IMR-90 (cell line): ENCODE measurements at places on chromosomes 5 and 9.
A peak's percentile ranks its signal among the peaks of the same experiment; 100 is the strongest.

GRCh38 chr9:99929652-99930051, 23.2 kb downstream of the STX17 start:
- DNase-seq = no peak

DNA sequence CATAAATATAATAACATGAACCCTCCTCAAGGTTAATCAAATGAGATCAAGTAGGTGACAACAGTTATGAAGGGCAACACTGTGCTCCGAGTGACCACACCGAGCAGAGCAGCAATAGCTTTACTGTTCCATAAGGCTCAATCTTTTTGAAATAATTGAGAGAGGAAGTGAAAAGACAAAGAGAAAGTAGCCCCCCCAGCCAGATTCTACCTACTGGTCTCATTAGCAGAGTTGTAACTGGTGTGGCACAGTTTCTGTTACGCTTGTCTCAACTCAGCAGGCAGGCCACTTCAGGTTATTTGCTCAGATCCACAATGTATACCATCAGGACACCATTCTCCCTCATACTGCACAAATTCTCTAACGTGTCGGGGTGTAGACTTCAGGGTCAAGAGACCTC, 14.0 kb downstream of the PRUNE2 start:
- no peak for DNase-seq

DNA sequence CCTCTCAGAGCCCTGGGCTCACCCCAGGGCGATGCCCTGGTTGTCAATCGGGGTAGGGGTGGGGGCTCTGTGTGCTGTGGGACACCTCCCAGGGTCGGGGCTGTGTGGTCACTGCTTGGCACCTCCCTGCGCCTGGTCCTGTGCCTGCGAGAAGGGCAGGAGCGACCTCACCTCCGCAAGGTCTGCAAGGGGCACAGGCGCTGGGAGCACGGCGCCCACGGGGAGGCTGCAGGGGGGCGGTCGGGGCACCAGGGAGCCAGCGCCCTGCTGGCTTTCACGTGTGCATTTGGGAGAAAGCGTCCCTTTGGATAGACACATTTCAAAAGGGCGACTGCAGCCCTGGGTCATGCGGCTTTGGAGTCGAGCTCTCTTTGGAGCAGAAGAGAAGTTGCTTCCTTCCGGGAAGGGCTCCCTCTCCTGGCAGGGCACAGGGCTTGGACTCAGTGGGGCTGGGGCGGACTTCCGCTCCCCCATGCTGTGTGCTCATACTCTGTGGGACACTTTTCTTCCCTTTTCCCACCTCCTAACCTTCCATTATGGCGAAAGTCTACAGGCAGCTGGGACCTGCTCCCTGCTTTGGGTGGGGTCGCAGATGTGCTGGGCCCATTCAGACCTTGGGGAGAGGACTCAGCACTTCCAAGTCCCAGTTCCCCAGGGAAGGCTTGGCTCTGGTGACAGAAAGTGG, 52.9 kb upstream of the SLC28A3 start:
- DNase-seq = no peak

- peak; percentile 64 for DNase-seq
Measured at GRCh38 chr5:172872997-172873491, 39.0 kb downstream of the ERGIC1 start.

DNA sequence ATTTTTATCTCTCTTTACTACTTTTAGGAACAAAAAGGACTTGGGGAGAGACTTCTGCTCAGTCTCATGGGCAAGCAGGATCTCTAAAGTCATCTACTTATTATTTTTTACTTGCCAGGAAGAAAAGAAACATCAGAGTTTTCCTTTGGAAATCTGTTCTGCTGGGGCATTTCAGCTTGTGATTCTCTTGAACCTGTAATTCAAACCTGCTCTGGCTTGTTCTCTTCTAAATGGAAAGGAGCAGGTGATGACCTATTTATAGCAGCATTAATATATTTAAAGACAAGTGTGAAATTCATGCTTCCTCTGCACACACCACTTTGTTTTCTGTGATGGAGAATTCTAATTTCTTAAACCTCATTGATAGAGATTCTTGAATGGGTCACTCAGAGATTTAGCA, 2.0 kb downstream of the ADCY2 start:
- no peak for DNase-seq

DNA sequence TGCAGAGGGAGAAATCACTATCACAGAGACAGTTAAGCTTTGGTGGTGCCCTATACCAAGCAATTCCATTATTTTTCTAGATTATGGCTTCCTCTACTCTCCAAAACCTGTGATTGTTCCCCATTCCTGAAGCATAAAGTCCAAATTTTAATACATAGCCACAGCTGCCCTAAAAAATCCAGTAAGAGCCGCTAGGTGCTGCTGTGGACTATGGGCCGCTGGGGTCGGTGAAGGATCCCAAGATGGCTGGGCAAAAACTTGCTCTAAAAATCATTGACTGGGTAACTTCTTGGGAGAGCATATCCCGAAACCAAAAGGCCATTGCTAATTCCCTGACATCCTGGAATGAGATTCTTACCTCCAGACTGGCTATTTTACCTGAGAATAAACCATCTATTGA, 245.3 kb downstream of the NFIB start:
- DNase-seq = no peak

GRCh38 chr5:142634216-142635011, 51.5 kb downstream of the FGF1 start:
- DNase-seq = no peak

DNA sequence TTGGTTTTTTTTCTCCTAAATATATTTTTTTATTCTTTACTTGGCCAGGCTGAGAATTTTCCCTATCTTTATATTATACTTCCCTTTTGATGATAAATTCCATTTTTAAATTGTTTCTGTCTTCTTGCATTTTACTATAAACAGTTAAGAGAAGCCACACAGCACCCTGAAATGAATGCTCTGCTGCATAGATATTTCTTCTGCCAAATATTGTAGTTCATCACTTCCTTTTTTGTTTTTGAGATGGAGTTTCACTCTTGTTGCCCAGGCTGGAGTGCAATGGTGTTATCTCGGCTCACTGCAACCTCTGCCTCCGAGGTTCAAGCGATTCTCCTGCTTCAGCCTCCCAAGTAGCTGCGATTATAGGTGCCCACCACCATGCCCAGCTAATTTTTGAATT, 8.5 kb upstream of the INIP start:
- no peak for DNase-seq

DNA sequence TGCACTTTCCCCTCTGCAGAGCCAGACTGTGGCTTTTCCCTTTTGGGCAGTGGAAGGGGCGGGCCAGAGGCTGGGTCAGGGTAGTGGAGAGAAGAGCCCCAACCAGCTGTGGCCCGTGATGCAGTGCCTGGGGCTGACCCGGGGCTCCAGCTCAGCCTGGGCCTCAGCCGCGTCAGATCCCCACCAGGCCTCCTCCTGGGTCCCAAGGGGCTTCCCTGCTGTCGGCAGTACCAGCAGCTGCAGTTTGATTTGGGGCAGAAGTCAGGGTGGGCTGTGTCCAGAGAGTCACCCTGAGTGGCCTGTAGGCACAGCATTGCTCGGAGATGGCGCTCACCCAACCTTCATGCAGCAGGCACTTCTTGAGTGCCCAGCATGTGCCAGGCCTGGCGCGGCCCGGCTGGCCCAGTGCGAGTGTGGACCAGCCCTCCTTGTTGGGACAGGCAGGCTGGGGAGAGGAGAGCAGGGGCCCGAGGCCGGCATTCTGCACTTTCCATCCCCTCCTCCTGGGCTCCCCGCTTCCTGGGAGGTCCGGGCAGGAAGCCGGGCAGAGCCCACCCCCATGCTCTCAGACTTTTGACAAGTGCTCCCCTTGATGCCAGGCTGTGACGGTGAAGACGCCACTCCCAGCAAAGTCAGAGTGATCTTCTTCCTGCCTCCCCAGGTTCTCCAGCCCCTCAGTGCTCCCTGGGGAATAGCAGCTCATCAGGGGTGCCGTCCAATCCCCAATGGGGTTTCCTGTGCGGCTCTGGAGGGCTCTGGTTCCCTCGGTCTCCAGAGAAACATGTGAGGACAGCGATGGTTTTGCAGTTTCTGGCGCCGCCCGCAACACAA, 88.3 kb upstream of the COL5A1 start:
- no peak for DNase-seq

DNA sequence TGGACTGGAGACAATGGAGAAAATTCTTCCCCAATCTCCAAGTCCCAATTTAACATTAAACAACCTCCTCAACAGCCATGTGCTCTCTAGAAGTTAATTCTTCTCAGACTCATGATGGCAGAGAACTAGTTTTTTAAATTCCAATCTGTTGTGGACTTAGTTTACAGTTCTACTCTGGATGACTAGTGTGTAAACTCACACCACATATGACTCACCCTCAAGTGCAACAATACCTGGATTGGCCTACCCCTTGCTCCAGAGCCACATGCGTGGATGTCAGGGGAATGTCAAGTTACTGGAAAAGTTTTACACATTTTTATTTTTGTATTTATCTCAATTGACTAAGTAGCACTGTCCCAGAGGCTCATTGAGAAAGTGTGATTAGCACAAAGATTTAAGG, 136.0 kb upstream of the EFNA5 start:
- peak; percentile 80 for DNase-seq

DNA sequence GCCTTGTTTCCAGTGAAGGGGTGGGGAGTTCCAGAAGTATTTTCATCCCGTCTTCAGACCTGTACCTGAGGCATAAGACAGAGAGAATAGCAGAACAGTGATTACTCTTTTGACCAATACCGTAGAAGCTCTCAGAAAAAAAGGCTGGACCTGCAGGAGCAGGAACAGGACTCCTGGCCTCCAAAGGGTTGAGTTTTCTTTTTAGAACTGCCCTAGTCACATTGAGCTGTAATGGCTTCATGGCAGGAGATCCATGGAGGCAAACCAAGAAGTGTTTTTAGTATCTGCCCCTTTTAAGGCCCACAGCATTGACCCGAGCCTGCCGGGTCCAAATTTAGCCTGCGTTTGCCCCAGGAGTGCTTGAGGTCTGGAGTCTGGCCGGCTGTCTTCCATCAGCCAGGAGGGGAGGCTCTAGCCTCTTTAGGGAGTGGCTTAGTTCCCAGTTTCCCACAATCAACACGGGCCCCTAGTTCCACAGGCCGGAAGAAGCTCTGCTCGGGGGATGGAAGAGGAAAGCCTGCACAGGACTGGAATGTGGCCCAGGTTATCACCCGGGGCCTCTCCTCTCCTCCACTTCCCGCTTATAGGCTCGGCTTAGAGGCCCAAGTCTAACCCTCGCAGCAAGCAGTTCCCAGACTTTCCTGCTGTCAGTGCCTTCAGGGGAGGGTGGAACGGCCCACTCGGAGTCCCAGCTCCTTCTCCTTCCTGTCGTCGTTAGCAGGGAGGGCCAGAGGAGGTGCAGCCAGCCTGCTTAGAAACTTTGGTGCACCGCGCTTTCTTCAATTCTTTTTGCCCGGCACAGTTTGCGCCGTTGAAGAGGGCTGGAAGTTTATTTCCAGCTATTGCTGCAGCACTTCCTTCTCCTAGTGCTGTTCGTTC, 80.7 kb downstream of the C9orf152 start:
- DNase-seq = peak; percentile 89

DNA sequence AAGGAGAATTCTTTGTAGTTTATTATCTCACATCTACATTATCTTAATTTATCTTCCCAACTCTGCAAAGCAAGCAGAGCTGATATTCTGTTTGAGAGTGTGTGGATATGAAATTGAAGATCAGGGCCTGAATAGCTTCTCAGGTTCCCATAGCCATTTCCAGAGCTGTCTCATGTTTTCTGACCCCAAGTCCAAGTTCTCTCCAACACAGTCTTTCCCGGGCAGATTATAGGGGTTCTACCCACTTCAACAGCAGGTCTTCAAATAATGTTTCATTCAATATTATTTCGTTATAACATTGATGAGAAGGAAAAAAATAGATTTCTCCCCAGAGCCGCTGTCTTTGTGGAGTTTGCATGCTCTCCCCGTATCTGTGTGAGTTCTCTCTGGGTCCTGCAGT, 234.9 kb downstream of the ENC1 start:
- DNase-seq = no peak

DNA sequence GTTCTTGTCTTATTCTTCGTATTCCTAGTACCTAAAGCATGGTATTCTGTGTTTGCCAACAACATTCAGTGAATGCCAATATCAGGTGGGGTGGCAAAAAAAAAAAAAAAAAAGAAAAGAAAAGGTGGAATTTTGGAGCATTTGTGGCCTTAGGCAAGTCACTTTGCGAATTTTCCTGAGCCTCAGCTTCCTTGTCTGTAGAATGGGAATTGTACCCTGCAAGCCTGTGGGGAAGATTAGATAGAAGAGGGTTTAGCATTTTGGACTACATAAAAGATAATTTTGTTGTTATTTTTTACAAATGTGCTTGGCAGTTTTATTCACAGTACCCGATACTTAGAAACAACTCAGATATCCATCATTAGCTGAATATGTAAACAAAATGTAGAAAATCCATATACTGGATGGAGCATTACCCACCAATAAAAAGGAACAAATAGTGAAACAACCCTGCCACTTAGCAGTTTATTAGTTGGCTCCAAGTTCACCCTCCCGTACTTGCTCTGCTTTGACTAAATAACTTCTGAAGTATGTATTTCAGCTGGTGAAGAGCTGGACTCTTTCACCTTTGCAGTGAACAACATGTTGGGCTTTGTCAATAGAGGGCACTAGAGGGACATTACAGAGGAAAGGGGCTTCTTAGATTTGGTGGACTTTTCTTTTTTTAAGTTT, 13.6 kb downstream of the UBE2D2 start:
- DNase-seq = peak; percentile 62

DNA sequence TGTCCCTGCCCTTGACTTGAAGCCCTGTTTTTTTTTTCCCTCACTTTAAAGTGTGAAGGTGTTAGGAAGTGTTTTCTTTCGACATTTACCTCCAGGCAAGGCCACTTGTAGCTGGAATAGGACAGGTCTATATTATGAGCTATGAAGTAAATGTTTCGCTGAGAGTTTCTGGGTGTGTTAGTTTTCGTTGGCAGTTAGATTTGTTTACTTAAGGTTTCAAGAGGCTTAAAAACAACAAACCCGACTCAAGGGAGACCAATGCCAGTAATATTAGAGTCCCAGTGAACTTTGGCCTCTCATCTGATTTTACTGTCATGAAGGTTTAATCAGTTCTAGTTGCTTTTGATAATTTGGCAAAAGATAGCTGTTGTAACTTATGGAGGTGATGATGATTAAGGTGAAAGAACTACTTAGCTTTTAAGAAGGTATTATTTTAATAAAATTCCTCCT, 25.2 kb downstream of the OCLN start:
- DNase-seq = peak; percentile 40

GRCh38 chr5:133304707-133305216, 252.9 kb downstream of the HSPA4 start:
- DNase-seq = no peak

DNA sequence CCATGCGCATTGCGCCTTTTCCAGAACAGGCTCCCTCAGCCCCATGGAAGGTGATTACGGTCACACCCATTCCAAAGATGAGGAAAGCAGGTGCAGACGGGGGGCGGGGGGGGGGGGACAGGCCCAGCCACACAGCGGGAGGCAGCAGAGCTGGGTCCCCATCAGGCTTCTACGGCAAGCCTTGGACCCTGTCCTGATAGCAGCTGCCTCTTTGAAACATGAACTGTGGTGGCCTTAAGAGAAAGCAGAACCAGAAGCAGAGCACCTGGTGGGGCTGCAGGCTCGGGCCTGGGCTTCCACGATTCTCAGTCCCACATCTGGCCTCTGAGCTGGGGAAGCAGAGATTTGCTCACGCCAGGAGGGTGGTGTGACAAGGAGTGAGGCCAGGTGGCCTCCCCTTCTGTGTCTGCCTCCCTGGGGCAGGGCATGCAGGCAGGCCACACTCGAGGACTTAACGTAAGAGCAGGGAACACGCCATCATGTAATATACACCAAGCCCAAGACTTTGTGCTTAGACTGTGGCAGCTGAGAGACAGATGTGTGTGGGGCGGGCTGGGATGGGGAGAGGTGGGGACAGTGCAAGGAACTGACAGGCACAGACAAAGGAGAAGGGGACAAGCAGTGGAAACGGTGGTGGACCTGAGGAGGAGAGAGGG, 14.2 kb upstream of the PHYKPL start:
- DNase-seq = no peak
